ENCODE measurements at places on chromosomes 6 and 20.

- no peak for DNase-seq
Observed at GRCh38 chr20:49973981-49974380, 8.8 kb upstream of the SNAI1 start.

- DNase-seq = no peak
Observed at GRCh38 chr6:148987982-148988381, 241.2 kb downstream of the UST start.

- no peak for DNase-seq
Observed at GRCh38 chr6:13471184-13471583, 16.2 kb downstream of the GFOD1 start.

- DNase-seq = no peak
Observed at GRCh38 chr6:11575408-11576033, 38.0 kb downstream of the TMEM170B start.

- DNase-seq = no peak
Observed at GRCh38 chr6:5158180-5158579, 73.0 kb downstream of the PPP1R3G start.

GRCh38 chr20:50724112-50724725 is 7.2 kb upstream of the PARD6B start:
- DNase-seq = no peak

- DNase-seq = no peak
Observed at GRCh38 chr6:379410-380181, 12.0 kb upstream of the IRF4 start.

DNA sequence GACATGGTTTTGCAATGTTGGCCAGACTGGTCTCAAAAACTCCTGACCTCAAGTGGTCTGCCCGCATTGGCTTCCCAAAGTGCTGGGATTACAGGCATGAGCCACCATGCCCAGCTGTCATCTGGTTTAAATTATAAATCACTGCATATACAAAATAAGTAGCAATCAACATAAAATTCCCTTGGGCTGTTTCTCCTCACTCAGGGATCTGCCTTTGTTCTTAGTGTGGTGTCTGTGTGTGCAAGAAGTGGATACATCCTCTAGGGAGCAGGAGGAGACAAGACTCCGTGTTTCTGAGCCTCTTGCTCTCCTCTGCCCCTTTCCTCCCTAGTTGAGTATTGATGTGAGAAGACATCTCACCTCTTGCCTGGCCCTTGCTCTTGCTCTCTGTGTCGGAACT is 65.2 kb upstream of the ADGRF4 start:
- no peak for DNase-seq

- DNase-seq = no peak
Observed at GRCh38 chr6:157847846-157848245, 24.8 kb downstream of the SNX9 start.

DNA sequence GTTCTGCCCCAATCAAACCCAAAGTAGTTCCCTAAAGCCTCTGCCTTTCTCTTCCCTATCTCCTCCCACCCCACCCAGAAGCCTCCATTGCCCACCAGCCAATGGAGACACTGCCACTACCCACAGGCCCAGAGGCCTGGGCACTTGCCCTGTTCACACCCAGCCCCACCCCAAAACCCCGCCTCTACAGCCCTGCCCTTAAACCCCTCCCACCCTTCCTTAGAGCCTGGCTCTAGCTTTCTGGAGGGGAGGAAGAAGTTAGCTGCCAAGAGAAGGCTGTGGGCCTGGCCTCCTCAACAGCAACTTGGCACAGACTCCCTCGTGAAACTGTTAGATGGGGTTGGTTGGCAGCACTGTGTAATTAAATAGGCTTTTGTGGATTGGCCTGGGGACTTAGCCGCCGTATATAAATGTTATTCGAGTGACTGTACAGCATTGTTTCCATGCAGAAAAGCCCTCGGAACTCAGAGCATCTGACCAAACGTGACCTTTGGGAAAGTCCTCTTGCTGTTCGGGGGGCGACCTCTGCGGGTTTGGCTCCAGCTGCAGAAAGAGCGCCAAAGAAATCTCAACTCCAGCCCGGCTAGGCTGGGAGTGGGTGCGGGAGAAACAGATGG is 31.4 kb downstream of the COL11A2 start:
- no peak for DNase-seq

DNA sequence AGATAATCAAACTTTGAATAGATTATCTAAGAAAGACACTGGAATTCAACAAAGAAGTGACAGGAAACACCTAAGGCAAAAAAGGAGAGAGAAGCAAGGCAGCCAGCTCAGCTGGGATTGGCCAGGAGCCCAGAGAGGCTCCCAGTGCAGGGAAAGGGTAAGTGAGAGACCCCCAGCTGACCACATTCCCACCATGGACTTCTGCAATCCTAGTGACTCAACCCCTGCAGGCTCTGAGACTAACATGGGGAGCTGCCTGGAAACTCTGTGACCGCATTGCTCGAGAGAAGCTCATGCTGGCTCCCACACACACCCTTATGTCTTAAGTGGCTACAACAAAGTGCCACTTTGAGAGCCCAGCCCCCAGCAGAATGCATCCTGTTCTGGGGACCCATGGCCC is 215.1 kb downstream of the PACRG start:
- DNase-seq = no peak

GRCh38 chr6:17226786-17227233 is 54.4 kb upstream of the RBM24 start:
- DNase-seq = no peak

GRCh38 chr20:46203510-46203837 is 85.4 kb downstream of the CD40 start:
- DNase-seq = no peak

GRCh38 chr20:58143531-58143930 is 84.9 kb downstream of the ANKRD60 start:
- no peak for DNase-seq

- DNase-seq = no peak
Observed at GRCh38 chr6:7594579-7595125, 4.7 kb downstream of the SNRNP48 start.

DNA sequence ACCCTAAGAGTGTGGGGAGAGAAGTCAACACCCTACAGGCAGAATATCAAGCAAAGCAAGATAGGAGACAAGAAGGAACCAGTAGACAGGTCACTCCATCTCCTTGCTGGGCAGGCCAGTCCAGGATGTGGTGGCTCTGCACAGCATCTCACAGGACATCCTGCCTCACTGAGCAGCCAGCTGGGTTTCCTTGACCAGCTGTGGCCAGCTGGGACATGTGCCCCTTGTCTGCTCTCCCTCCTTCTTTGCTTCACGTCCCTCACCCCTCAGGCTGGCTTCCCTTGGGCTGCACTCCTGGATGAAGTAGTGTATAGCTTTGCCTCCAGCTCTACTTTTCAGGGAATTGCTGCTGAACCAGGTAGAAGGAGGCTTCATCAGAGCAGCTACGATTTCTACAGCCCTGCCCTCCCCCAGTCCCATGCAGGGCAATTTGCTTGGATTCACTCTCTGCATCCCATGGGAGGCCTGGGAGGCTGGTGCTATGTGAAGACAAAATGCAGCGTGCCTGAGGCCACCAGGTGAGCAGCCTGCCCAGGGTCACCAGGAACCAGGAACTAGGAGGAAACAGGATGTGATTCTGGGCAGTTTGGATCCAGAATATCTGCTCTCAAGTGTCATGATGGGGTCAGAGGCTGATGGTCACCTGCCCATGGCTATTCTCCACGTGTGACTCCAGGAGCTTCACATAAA is 110.0 kb upstream of the PMEPA1 start:
- no peak for DNase-seq
